Head of caudate nucleus (tissue), 42 donors: ENCODE measurements at places on chromosomes 7 and 10.

- DNase-seq: no peak
These were observed 83.5 kb downstream of the GNAT3 start for GRCh38 chr7:80428161-80429054.

DNA sequence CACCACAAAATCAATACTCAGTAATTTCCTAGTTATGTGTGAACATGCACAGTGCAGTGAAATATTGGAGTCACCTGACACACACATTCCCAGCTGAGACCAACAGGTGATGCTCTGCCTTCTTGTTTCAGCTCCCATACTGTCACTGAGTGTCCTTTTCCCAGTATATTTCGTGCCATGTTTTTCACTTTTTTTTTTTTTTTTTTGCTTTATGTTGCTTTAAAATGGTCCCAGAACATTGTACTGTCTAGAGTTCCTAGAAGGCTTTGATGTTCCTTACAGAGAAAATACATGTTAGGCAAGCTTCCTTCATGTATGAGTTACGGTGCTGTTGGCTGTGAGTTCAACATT is 45.6 kb downstream of the ELAPOR2 start:
- no peak for DNase-seq

- peak; percentile 65 for DNase-seq
These were observed 27.3 kb upstream of the IFRD1 start for GRCh38 chr7:112422842-112423496.

DNA sequence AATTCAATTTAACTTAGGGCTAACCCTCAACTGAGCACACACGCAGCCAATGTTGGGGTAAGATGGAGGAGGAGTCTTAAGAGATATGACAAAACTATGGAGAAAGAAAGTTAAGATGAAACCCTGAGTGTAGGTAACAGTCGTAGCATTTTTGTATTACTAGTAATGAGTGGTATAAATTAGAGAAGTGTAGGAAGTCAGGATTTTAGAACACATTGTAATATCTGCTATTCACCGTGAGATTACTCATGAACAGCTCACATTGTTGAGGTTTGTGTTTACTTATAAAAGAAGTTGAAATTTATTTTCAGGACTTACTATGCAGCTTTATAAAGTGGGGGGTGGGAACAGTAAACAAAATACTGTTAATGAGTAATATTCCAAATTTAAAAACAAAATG is 107.2 kb downstream of the ARHGAP21 start:
- no peak for DNase-seq

GRCh38 chr10:78623578-78624215 is 445.1 kb upstream of the ZMIZ1 start:
- DNase-seq: no peak

DNA sequence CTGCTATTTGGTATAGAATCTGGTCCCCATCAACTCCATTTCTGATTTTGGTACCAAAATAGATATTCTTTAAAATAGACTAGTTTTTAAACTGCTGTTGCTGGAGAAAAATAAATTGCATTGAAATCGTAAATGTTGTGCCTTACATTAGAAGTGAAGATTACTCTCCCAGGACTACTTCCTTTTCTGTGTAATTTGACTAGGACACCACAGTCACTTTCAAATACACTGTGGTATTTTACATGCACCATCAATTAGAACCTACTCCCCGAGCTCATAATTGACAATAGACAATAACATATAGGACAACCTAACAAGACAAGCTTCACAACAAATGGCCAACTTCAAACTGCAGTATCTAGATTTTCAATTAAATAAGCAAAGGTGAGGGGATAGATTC is 211.5 kb downstream of the DGKB start:
- DNase-seq: no peak

DNA sequence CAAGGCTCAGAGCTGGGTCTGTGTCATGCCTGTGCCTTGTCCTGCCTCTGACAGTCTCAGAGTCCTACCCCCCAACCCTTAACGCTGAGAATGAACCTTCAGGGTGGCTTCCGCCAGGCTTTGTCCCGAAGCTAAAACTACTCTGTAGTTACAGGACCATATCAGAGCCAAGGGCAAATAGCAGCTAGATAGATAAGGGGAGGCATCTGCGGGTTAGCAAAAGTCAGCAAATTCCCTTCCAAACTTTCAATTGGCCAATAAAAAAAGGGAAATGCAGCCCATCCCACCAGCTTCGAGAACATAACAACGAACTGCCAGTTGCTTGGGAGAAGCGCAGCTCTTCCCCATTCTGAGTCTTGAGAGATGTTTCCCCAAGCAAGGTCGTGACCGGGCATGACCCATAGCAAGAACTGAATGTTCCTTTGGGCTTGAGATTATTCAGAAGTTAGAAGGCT is 17.7 kb downstream of the CCL24 start:
- DNase-seq: no peak

DNA sequence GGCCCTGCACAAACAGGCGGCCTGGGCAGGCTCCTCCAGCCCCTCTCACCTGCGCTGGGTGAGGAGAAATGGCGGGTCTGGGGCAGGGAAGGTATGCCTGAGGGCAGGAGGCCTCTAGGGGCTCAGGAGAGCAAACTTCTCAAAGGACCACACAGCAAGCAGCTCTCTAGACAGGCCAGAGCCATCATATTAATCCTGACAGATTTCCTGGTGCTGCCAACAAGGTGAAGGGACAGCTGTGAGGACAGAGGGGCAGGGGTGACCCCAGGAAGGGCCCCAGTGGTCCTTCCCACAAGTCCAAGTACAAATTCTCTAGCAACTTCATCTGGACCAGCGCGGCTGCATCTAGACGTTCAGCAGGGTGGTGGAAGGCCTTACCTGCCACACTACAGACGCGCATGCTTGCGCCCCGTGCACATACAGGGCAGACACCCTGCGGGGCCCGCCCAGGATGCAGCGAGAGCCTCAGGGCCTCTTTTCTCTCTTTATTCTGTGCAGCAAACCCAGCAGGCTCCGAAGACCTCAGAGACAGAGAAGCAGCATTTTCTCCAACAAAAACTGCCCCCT is 62.1 kb downstream of the ZRANB1 start:
- DNase-seq: peak; percentile 8

DNA sequence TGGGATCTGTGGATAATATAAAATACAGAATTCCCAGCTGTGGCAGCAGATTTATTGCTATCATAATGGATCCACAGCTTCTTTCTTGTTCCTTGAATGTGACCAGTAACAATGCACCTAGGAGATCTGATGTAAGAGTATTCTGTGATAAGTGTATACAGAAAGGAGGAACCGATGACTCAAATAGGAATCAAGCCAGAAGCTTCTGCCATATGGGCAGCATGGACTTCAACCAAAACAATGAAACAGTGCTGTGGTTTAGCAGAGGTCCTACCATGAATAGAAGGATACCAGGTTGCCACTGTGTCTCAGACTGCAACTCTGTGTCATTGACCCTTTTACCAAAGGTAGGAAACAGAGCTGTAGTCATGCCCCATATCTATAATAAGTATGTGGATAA is 81.8 kb downstream of the PTPRZ1 start:
- DNase-seq: no peak

DNA sequence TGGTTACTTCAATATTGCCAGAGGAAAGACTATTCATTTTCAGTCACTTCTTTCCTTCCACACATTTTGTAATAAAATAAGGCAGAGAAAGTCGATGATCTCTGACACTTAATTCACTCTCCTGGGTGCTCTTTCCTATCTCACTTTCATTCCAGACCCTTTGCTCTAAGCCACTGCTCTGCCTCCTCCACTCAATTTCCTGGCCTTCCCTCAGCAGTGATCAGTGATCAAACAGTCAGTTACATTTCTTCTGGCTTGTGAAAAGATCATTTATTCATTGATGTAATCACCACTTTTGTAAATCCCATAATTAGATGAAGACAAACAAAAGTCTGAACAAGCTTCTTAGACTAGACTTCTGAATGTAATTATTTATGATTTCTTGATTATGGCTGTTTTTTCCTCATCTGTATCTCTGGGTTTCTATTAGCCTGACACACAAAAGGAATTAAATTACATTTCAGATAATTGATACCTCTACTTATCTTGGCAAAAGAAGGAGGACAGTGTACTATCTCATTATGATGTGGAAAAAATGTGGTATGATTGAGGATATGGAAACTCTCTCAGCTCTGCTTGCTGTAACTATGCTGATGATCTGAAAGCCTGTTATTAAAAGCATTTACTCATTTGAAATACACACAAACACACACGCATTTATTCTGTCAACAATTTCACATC is 1102.3 kb downstream of the GRM8 start:
- DNase-seq: no peak

GRCh38 chr7:105655500-105656380 is 74.4 kb upstream of the EFCAB10 start:
- DNase-seq: no peak
